ENCODE measurements at places on chromosomes 12 and 14. TPM values are rescaled to one million over a fixed set of nuclear protein-coding genes. Genes with fewer than 3 reads are reported as not detected.

DNA sequence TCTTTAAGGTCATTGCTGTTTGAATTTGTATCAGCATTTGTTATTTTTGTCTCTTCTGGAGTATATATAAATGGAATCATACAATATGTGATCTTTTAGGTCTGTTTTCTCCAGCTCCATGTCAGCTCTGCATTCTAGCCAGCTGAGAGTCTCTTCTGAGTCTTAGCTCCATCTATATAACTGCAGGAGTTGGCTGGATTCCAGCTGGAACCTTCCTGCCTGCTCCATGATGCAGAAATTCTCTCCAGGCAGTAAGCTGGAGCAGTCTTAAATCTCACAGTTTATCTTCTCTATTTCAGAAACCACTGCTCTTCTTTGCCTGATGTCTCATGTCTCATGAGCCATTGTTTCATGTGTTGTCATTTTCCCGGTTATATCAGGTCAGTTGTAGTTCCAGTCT is 827.6 kb downstream of the NRXN3 start:
- no peak for DNase-seq

DNA sequence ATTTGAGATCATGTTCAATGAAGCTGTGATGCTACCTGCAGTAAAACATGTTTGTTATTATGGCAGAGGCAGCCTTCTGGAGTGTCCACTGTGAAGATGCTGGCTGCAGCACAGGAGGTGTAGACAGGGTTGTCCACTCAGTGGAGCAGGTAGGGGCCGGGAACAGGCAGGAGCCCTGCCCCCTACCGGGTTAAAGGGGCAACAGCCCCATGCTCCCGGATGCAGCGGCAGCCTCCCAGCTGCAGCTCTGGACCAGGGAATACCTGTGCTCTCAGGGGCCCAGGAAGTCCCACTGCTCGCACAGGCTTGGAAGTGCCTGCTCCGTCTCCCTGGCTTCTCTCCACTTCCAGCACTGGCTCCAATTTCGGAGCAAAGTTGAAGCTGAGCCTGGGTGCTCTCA is 401.6 kb downstream of the FOXG1 start:
- DNase-seq: no peak

- DNase-seq: no peak
Observed at GRCh38 chr12:14048941-14049545, 67.6 kb upstream of the GRIN2B start.

- no peak for DNase-seq
Observed at GRCh38 chr12:43540470-43540869, 11.5 kb downstream of the ADAMTS20 start.

GRCh38 chr14:88631091-88631490 is 68.3 kb downstream of the ZC3H14 start:
- no peak for DNase-seq

DNA sequence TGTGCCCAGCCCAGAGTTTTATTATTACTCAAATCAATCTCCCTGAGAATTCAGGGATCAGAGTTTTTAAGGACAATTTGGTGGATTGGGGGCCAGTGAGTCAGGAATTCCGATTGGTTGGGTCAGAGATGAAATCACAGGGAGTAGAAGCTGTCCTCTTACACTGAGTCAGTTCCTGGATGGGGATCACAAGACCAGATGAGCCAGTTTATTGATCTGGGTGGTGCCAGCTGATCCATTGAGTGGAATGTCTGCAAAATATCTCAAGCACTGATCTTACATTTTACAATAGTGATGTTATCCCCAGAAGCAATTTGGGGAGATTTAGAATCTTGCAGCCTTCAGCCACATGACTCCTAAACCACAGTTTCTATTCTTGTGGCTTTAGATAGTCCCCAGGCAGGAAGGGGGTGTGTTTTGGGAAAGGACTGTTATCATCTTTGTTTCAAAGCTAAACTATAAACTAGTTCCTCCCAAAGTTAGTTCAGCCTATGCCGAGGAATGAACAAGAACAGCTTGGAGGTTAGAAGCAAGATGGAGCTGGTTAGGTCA is 89.1 kb upstream of the CNOT2 start:
- DNase-seq: no peak

Gene PABPN1
- 54.9 TPM for total RNA-seq

Gene SOS2
- 38.7 TPM for total RNA-seq

Gene TM7SF3
- total RNA-seq: 112 TPM

Gene DDN
- total RNA-seq: not detected

Gene RNASE3
- not detected for total RNA-seq
